ENCODE measurements at places on chromosomes 2 and 18. TPM values are rescaled to one million over a fixed set of nuclear protein-coding genes. Genes with fewer than 3 reads are reported as not detected.

GRCh38 chr18:76528477-76529432 is 33.7 kb upstream of the ZNF516 start:
- no peak overlapping the region for H3K27ac ChIP-seq
- H3K4me1 ChIP-seq, result peaks cover 8% of the 10 kb centered on the region
- peak; percentile 33 for DNase-seq
- no peaks in the 10 kb centered on the region for H3K36me3 ChIP-seq

DNA sequence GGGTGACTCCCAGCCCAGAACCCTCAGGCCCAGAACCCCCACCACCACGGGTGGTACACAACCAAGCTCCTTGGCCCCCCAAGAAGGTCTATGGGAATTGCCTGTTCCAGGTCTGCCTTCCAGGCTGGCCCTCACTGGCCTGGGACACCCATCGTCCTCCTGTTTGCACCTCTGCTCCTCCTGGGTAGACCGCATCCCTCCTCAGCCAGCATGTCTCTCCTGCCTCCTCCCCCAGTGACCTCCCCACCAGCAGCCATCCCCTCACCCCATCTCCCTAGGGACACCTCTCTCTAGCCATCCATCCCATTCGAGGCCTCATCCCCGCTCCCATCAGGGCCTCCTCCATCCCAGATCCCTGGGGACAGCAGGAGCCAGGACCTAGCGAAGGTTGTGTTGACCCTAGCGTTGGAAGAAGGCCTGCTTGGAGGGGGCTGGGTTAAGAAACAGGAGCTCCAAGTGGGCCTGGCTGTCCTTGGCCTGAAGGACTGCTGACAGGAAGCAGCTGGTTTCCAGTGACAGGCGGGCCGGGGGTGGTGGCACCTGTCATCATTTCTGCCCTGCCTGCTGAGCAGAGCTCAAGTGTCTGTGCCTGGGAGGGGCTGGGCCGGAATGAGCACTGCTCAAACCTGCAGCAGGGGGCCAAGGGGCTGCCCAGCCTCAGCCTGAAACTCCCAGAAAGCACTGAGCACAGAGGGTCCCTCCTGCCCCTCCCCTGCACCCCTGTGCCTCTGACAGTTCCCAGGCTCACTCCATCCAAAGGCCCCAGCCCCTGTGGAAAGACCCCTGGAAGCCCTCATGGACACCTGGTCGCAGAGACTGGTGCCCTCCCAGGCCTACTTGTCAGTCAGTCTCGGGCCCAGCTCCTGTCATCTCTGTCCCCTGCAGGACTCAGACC is 96.0 kb upstream of the OTOS start:
- peaks cover 2% of the 10 kb centered on the region for H3K4me1 ChIP-seq
- H3K4me3 ChIP-seq, result no peak overlapping the region
- H3K27me3 ChIP-seq, result peaks cover 10% of the 10 kb centered on the region
- no peaks in the 10 kb centered on the region for H3K36me3 ChIP-seq

DNA sequence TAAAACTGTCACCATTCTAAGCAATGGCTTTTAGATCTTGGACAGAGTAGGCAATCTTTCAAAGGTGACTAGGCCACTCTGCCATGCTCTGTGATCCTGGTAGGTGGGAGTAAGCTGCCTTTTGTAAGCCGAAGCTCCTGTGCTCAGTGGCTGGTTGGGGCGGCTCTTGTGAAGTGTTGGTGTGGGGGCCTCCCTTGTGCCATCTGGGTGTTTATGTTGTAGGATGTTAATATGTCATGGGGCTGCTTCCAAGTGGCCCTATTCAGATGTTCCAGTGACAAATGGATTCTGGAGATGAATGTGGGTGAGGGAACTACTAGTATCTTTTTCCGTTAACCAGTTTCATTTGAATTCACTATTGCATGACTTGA is 116.8 kb upstream of the SPRED2 start:
- H3K4me1 ChIP-seq, result peaks cover 3% of the 10 kb centered on the region
- peaks cover 3% of the 10 kb centered on the region for H3K27me3 ChIP-seq
- no peaks in the 10 kb centered on the region for H3K36me3 ChIP-seq
- no peak overlapping the region for H3K27ac ChIP-seq

GRCh38 chr18:50143294-50143693 is 51.7 kb downstream of the MYO5B start:
- no peak for DNase-seq
- H3K27ac ChIP-seq, result no peak overlapping the region
- no peaks in the 10 kb centered on the region for H3K36me3 ChIP-seq
- H3K4me3 ChIP-seq, result no peak overlapping the region
- peaks cover 6% of the 10 kb centered on the region for H3K27me3 ChIP-seq
- H3K4me1 ChIP-seq, result no peaks in the 10 kb centered on the region

GRCh38 chr2:241961454-241961853 is 91.9 kb downstream of the RTP5 start:
- peaks cover 4% of the 10 kb centered on the region for H3K27me3 ChIP-seq
- peaks cover 11% of the 10 kb centered on the region for H3K4me1 ChIP-seq

DNA sequence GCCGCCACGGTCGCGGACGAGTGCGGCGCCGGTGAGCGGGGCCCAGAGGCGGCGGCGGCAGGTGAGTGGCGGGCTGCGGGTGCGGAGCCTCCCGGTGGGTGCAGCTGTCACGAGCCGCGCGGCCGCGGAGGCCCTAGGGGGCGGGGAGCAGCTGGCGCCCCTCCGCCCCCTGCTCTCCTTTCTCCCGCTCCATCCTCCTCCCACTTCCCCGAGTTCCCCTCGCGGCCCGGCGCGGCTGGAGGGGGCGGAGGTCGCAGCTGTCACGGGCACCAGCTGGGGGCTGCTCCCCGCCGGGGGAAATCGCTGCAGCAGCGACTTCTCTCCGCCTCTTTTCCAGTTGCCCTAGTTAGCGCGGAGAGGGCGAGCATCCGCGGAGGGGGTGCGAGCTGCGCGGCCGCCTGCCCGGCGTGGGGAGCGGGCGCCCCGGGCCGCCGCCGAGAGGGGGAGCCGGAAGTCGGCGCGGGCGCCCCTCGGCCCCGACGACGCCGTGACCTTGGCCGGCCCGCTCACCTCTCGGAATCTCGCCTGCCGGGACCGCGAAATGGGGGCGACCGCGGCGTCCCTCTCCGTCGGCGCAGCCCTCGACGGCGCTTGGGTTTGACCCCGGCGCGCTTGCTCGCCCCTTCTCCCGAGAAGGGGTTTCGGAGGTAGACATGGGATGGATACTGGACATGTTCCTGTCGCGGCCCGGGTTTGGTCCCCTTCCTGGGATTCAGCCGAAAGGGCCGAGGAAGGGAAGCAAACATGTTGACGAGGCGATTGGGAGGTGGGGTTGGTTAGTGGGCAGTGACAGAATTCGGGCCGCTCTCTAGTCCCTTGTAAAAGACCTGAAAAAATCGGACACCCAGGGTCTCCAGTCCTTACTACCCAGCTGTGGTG is 727 bp downstream of the NCOA1 start:
- no peaks in the 10 kb centered on the region for H3K27me3 ChIP-seq
- H3K27ac ChIP-seq, result peak overlapping the region; percentile 58
- H3K4me3 ChIP-seq, result peak overlapping the region; percentile 75
- peak; percentile 61 for DNase-seq

DNA sequence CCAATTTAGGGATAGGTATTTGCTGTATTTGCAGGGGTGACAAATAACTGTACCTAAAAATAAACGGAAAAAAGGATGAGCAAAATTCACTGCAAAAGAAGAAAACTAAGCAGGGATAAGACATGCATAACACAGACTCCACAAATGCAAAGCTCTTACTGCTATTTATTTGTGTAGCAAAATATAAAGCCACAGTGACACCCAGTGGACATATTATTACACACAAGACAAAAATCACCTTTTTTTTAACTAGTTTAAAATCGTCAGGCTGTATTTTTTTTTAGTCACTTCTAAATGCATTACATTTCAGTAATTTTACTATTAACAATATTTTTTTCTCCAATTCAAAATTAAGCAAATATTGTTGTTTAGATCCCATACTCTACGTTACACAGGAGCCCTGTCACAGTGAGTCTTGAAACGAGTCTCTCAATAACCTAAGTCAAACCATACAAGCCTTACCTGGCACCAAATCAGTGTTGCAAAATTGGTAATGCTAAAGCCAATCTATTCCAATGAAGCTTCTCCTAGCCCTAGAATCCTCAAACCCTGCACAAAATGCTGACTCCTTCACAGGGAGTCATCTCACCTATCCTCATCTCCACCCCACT is 23.7 kb downstream of the METTL4 start:
- peaks cover 3% of the 10 kb centered on the region for H3K4me1 ChIP-seq
- no peak overlapping the region for H3K4me3 ChIP-seq
- H3K27me3 ChIP-seq, result no peaks in the 10 kb centered on the region
- DNase-seq, result no peak

GRCh38 chr2:217685255-217685605 is 317.6 kb downstream of the TNS1 start:
- H3K4me3 ChIP-seq, result no peak overlapping the region
- no peak overlapping the region for H3K27ac ChIP-seq
- H3K4me1 ChIP-seq, result no peaks in the 10 kb centered on the region
- no peaks in the 10 kb centered on the region for H3K36me3 ChIP-seq
- peaks cover 7% of the 10 kb centered on the region for H3K27me3 ChIP-seq
- no peak for DNase-seq

- H3K4me1 ChIP-seq, result no peaks in the 10 kb centered on the region
- no peaks in the 10 kb centered on the region for H3K27me3 ChIP-seq
- H3K4me3 ChIP-seq, result no peak overlapping the region
These were observed 142.3 kb upstream of the RGPD4 start for GRCh38 chr2:107684421-107684820.

GRCh38 chr2:168790226-168790902 is 12.1 kb upstream of the NOSTRIN start:
- peaks cover 3% of the 10 kb centered on the region for H3K27me3 ChIP-seq
- H3K27ac ChIP-seq, result no peak overlapping the region
- H3K4me3 ChIP-seq, result no peak overlapping the region
- no peaks in the 10 kb centered on the region for H3K4me1 ChIP-seq
- DNase-seq, result no peak

DNA sequence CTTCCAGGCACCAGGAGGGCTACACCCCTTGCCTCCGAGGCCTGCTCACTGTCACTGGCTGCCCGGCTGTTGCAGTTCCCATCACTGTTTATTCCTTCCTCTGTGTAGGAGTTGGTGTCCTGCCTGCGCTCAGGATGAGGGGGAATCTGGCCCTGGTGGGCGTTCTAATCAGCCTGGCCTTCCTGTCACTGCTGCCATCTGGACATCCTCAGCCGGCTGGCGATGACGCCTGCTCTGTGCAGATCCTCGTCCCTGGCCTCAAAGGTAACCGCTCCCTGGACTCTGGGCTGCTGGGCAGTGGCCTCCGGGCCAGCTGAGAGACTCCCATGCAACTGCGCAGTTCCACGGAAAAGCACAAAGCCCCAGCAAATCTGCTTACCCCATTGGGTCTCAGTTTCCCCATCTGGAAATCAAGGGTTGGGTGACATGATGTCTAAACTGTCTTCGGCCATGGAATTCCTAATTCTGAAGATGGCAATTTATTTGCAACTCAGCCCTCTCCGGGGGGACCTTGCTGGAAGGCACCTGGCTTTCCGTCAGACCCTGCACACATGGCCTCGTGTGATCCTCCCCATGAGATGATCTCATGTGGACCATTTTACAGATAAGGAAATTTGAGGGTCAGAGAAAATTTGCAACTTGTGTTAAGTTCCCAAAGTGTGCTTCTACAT is 9.4 kb downstream of the COLEC11 start:
- DNase-seq, result peak; percentile 12
- peaks cover 6% of the 10 kb centered on the region for H3K4me1 ChIP-seq
- no peaks in the 10 kb centered on the region for H3K27me3 ChIP-seq
- H3K27ac ChIP-seq, result no peak overlapping the region
- no peaks in the 10 kb centered on the region for H3K36me3 ChIP-seq

GRCh38 chr2:69453475-69454129 is 16.4 kb upstream of the NFU1 start:
- H3K36me3 ChIP-seq, result no peaks in the 10 kb centered on the region
- no peak overlapping the region for H3K27ac ChIP-seq
- DNase-seq, result no peak
- H3K27me3 ChIP-seq, result no peaks in the 10 kb centered on the region
- H3K4me3 ChIP-seq, result no peak overlapping the region

DNA sequence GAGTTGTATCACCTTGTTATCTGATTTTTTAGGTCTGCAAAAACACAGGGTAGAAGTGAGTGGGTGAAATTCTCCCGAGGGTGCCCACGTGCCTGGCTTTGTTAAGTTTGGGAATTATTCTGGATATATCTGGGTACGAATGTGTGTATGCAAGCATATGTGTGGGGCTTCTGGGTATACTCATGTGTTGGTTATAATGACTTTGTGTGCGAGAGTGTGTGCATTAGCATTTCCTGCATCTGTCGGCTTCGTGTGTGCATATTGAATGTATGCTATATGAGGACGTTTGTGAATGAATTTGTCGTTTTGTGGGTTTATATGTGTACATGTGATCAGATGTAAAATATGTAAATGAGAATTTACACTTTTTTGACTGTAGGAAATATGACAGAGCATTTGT is 13.8 kb upstream of the DNAJC27 start:
- no peak overlapping the region for H3K4me3 ChIP-seq
- H3K27me3 ChIP-seq, result peaks cover 13% of the 10 kb centered on the region
- no peaks in the 10 kb centered on the region for H3K4me1 ChIP-seq
- no peak overlapping the region for H3K27ac ChIP-seq
- no peak for DNase-seq

DNA sequence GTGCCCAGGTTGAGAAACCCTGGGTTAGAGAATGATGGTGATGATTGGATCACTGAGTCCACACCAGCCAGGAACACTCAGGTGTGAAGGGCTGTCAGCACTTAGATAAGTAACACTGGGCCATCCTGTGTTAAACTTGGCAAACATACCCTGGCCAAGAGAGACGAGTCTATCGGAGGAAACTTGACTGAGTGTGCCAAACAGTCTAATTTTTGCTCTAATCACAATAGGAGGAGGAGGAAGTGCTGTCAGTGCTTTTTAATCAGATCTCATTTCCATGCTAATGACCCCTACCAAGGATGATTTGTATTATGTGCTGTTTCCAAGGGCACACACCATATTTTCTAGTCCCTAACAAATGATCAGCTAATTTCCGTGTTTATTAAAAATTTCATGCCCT is 63.8 kb upstream of the SEC11C start:
- H3K27ac ChIP-seq, result no peak overlapping the region
- no peaks in the 10 kb centered on the region for H3K4me1 ChIP-seq
- H3K4me3 ChIP-seq, result no peak overlapping the region

The CNGA3 gene
- not detected for total RNA-seq

The CAB39 gene
- 178 TPM for total RNA-seq

The DLX1 gene
- not detected for total RNA-seq

The LIMS4 gene
- 0.78 TPM for total RNA-seq

The PLB1 gene
- 1.4 TPM for total RNA-seq

The CACNB4 gene
- total RNA-seq, result 0.29 TPM

The SERPINB4 gene
- not detected for total RNA-seq

The CHRND gene
- total RNA-seq, result not detected

The SPDYA gene
- total RNA-seq, result 1.2 TPM

The ST8SIA5 gene
- not detected for total RNA-seq

The SAG gene
- 0.05 TPM for total RNA-seq

The CROCC2 gene
- total RNA-seq, result not detected

The KCNK3 gene
- not detected for total RNA-seq

Measured in activated CD8-positive, alpha-beta T cell treated with anti-CD3 and anti-CD28 coated beads, Interleukin-2, amount 10 ng/mL, durations not matched to agents 7 days and 5 days (primary cell).